ENCODE measurements at places on chromosomes 7 and 10.

- DNase-seq = no peak
These were observed 30.6 kb downstream of the TSPAN14 start for GRCh38 chr10:80484676-80485075.

GRCh38 chr7:129567377-129567776 lies 44.1 kb upstream of the NRF1 start:
- no peak for DNase-seq

GRCh38 chr10:44014644-44015250 lies 366.1 kb upstream of the ZNF32 start:
- DNase-seq = no peak

GRCh38 chr7:4235596-4235995 lies 446.5 kb upstream of the FOXK1 start:
- no peak for DNase-seq

- no peak for DNase-seq
These were observed 42.7 kb downstream of the PAXIP1 start for GRCh38 chr7:154960063-154960790.

Measured in kidney capillary endothelial cell (primary cell).